ENCODE measurements at places on chromosomes 11 and 22.
A peak's percentile ranks its signal among the peaks of the same experiment; 100 is the strongest.

GRCh38 chr22:49713003-49713402, 114.7 kb downstream of the BRD1 start:
- no peak for DNase-seq

GRCh38 chr11:20026629-20027555, 133.4 kb downstream of the DBX1 start:
- no peak for DNase-seq

DNA sequence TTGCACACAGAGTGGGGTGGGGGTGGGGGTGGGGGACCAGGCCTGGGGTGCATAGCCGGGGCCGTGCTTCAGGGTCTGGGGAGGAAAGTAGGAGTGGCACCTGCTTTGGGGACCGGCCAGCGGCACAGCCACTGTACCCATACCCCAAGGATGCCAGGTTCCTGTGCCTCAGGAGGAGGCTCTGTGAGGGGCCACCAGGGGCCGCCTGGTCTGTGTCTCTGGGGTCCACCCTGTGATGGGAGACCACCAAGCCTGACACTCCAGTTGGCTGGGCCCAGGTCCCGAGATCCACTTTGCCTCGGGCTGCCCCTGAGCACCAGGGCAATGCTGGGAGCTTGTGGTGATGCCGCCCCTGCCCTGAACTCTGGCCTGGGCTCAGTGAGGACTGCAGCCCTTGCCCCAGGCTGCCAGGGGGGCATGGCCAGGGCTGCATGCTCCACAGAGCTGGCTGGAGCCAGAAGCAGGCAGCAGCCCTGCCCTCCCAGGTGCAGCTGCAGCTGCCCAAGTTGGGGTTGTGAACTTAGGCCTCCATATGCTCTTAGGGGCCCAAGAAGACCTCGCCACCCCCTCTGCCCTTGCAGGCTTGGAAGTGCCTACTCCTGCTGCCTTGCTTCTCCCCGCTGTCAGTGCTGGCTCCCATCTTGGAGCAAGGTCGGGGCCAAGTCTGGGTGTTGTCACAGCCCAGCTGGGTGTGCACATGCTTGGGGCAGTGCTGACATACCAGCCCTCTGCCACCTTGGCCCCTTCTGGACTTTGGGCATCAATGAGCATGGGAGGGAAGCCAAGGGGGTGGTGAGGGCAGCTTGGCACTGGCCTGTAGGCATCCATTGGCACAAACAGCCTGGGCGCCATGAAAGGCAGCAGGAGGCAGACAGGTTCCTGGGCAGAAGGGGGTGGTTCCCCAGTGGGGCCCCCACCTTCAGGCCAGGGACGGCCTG, 123.3 kb upstream of the THY1 start:
- DNase-seq: no peak

- no peak for DNase-seq
These were observed 46.3 kb upstream of the ANO1 start for GRCh38 chr11:70031631-70032469.

GRCh38 chr11:27421819-27422494, 50.6 kb downstream of the LGR4 start:
- DNase-seq: no peak

GRCh38 chr22:46135611-46136485, 14.5 kb upstream of the PPARA start:
- no peak for DNase-seq

DNA sequence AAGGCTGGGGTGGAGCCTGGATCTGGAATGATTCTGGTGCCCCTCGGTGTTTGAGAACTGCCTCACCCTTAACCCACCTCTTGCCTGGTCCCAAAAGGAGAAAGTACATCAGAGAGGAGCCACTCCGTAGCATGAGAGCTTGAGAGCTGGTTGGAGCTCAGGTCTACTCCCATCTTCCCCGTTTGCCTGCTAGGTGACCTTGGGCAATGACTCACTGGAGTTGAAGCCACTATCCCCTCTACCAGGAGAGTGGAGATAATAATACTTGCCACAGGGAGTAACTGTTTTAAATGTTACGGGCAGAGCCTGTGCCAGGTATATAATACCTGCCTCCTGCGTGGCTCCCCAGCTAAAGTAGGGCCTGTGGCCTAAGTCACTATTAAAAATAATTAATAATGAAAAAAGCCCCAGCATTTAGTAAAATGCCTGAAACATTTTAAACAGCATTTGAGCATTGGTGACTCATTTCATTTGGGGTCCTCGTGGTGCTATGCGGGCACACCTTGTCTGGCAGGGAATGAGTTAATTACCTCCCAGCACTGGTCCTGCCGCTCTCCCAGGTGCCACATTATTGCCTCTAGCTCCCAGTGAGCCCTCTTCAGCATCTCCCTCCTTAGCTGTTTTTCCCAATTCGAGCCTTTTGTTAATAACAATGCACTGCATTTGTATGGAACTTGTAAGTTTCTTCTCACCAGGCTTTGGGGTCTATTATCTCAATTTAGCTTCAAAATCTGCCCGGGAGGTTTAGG, 22.5 kb downstream of the CYTH4 start:
- DNase-seq: no peak

GRCh38 chr11:128963744-128964325, 21.2 kb upstream of the TP53AIP1 start:
- no peak for DNase-seq

- peak; percentile 63 for DNase-seq
These were observed 56.6 kb downstream of the BID start for GRCh38 chr22:17717708-17718107.

DNA sequence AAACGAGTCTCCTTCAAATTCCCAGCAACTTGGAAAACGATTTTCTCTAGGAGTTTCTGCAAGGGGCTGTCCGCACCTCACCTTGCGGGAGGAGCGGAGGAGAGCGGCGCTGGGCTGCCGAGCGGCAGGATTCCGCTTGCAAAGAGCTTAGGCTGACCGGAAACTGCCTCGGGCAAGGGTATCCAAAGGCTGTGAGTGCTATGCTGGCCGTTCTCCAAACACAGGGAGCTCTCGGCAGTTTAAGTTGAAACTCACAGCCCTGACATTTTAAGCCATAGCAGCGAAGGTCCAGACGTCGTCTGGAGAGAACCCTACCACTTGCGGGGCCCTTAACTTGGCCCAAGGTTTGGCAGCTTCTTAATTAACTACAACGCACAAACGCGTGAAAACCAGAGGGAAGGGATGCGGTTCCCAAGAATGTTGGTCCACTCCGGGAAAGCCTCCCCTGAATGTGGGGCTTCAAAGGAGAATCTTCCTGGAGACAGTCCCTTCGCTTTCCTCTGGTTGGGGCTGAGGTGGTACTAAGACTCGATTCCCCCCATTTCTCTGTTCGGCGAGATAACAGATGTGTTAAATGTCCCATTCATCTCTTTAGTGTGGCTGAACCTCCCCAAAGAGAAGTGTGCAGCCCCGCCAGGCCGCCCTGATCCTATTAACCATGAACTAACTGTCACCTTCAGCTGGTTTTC, 1.1 kb upstream of the DBX1 start:
- DNase-seq: no peak

- no peak for DNase-seq
These were observed 25.5 kb downstream of the SCGB1A1 start for GRCh38 chr11:62444236-62444833.

- no peak for DNase-seq
These were observed 26.5 kb upstream of the TREH start for GRCh38 chr11:118705791-118706545.

DNA sequence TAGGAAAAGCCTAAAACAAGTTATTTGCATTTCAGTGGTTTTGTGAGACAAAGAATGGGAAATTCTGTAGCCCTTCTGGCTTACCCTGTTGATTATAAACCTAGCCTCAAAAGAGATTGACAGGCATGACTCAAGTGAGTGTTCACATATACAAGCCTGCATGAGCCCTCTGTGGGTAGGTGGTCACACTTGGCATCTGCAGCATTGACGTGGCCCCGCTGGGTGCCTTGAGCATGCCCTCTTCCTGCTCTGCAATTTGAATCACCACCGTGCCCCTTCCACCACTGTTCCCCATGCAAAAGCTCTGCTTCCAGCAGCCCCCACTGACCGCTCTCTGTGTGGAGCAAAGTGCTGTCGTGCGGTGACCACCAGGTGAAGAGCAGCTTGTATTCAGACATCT, 21.0 kb upstream of the ADSL start:
- DNase-seq: no peak

- peak; percentile 94 for DNase-seq
These were observed 781 bp upstream of the TEF start for GRCh38 chr22:41380993-41381328.

DNA sequence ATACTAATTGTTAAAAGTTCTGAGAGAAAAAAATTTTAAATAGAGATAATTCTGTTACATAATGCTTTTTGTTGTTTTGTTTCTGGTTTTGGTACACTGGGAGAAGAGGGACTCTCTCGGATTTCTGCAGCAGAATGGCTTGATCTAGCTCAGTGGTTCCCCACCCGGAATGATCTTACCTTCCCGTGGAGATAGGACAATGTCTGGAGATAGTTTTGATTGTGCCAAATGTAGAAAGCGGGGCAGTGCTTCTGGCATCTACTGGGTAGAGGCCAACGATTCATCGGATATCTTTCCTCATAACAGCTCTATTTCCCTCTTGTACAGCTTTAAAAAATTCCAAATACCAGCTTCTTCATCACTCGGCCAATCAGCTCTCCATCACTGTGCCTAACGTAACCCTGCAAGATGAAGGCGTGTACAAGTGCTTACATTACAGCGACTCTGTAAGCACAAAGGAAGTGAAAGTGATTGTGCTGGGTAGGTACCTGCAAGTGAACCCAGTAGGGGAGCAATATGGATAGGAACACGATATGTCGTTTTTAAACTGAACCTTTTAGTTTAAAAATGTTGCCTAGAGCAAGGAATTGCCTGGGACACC, 13.2 kb downstream of the CRTAM start:
- DNase-seq: no peak

- no peak for DNase-seq
These were observed at the start of gene SEZ6L for GRCh38 chr22:26169315-26170111. SEZ6L (plus strand) TSS chr22:26169462; CDS start chr22:26169670, 208 bp downstream.

DNA sequence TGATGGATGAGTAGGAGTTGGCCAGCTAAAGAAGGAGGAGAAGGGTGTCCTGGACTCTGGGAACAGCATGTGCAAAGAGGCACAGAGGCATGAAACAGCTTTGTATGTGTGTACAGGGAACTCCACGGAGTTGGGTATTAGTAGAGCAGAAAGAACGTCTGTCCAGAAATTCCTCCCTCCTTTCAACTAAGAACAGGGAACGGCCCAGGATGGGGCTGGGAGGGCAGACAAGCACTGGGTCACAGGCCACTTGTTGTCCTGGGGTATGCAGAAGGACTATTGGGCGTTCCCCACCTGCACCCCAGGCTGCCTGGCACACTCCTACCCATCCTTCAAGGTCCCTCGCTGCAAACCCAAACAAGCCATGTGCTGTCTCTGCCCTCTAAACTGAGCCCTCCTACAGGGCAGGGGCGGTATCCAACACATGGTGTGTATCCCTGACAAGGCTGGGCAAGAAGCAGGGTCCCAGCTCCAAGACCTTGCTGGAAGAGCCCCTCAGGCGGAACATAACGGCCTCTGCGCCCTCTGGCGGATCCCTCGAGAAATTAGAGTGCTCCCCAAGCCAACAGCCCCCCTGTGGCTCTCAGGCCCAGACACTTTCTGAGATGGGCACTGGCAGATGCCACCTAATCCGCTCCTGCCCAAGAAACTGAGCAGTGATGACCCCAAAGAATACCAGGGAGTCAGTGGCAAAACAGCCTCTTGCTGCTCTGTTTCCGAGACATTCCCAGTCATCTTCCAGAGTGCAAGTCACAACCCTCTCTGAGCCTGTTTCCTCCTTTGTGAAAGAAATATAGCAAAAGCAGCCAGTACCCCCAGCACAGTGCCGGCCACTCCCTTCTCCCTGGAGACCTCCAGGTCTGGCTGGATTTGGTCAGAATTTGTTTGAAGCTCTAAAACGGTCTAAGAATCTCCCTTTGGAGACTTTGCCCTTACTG, 1.6 kb upstream of the ELFN2 start:
- no peak for DNase-seq

DNA sequence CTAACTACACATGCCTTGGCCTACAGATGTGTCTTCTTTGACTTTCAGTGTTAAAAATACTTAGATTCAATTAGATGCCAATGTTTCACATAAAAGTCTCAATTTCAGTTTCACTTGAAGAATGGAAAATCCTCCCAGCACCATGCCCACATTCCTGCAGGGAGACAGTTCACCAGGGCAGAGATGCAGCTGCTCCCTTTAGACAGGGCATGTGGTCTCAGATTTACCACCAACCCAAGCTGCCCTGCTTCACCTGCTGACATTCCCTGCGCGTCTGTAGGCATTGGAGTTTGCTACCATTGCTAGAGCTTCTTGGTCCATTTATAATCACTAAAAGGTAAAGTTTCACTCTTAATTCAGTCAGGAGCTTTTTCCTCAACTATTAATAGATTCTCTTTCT, 113.9 kb downstream of the ARFGAP2 start:
- DNase-seq: no peak

DNA sequence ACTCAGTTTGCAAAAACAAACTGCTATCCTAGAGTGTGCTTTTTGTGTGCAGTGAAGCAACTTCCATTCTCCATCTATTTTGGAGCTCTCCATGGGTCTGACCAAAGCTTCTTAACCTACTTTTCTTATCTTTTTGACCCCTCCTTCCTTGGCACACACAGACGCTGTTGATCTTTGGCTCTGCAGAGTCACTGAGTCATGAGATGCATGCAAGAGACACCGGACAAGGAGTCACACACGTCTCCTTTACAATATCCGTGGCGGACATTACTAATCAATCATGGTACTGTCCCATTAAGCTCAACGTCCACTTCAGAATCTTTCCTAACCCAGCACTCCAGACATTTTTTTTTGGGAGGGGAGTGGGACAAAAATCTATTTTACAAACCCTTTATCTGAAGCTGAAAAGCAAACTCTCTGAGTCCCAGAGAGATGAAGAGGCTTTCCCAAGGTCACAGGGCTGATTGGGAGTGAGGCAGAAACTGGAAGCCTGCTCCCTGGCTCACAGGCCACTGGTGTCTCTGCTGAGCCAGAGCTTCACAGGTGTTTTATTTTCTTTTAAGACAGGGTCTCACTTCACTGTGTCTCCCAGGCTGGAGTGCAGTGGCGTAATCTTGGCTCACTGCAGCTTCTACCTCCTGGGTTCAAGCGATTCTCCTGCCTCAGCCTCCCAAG, 165.8 kb upstream of the SYT13 start:
- DNase-seq: peak; percentile 34

DNA sequence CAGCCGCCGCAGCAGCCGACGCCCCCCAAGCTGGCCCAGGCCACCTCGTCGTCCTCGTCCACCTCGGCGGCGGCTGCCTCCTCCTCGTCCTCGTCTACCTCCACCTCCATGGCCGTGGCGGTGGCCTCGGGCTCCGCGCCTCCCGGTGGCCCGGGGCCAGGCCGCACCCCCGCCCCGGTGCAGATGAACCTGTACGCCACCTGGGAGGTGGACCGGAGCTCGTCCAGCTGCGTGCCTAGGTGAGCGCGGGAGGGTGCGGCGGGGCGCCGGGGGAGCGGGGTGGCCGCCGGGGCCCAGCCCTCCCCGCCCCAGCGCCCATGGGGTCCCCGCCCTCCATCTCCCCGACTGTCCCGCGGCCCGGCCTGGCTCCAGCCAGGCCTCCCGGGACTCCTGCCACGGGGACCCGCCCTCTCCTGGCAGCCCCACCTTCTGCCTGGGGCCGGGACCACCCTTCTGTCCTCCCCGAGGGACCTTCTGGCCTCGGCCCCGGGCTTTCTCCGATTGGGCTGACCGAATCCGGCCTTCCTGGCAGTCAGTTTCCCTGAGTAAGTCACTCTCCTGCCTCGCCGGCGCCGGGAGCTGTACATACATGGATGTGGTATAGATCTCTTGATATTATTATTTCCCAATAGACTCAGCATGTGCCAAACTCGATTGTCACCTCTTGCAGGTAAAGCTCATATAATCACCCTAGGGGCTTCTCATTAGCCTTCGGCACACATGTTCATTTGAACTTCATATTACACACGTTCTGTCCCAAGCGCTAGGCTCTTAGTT, 720 bp downstream of the PACS1 start:
- DNase-seq: no peak

All from AG09309 (cell line).